Activated naive CD8-positive, alpha-beta T cell treated with anti-CD3 and anti-CD28 coated beads for 36 hours (primary cell): ENCODE measurements at places on chromosomes 6 and 20. TPM values are rescaled to one million over a fixed set of nuclear protein-coding genes. Genes with fewer than 3 reads are reported as not detected.

DNA sequence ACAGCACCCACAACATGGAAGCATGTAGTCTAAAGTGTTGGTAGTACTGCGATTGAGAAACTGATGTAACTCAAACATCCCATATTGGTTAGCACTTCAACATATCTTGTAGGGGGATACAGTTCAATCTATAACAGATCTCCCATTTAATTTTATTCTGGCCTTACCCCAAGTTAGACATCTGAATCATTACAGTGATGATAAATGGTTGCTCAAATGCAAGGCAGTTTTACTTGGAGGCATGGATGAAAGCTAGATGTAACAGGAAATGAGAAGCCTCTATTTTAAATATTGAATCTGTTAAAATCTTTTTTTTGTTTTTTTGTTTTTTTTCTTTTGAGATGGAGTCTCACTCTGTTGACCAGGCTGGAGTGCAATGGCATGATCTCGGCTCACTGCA is 44.2 kb upstream of the FAM50B start:
- no peak for DNase-seq

DNA sequence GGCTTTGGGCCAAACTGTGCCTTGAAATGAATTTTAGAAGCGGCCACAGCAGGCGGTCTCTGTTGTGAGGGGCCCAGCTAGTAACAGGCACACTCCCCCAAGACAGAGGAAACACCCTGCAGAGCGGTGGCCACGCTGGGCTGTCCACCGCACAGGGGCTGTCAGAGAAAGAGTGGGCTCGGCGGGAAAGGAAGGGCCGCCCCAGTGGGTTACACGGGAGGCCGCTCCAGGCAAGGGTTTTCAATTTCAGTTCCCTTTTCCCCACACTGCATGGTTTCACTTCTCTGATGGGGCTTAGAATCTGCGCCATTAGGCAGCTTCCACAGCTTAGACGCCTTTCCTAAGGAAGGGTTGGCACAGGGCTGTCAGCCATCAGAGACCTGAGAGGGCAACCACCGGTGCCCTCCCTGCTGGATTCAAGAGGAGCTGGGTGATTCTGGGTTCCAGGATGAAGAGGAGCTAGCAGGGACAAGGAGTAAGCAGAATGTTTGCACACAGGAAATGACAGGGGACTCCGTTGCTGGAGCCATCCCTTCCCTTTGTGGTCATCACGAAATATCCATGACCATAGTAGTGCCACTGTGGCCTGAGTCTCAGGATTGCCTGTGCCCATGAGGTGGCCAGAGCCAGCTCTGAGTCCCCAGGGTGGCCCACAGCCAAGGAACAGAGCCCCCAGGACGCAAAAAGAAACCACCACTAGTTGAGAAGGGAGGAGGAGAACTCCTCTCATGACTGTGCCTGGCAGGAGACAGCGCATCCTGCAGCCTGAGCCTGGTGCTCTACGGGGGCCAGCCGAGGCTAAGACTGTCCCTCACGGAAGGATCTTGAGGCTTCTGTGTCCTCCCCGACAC is 282.7 kb downstream of the NRN1 start:
- peak; percentile 14 for DNase-seq

DNA sequence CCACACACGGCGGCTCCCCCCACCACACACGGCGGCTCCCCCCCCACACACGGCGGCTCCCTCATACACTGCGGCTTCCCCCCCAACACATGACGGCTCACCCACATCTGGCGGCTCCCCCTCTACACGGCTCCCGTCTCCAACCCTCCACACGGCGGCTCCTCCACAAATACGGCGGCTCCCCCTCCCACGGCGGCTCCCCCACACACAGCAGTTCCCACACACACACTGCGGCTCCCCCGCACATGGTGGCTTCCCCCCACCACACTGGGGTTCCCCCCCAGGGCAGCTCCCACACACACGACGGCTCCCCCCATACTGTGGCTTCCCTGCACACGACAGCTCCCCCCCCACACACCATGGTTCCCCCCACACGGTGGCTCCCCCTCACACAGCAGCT is 98.0 kb downstream of the TTLL2 start:
- no peak for DNase-seq

- DNase-seq: no peak
These were observed 9.3 kb downstream of the DEFB123 start for GRCh38 chr20:31449511-31450414.

NFATC2 gene
- 31.7 TPM for total RNA-seq
